Left renal pelvis (tissue), 4 donors: ENCODE measurements at places on chromosomes 6 and 20. TPM values are rescaled to one million over a fixed set of nuclear protein-coding genes. Genes with fewer than 3 reads are reported as not detected.
A peak's percentile ranks its signal among the peaks of the same experiment; 100 is the strongest.

GRCh38 chr6:110795271-110795670 is 20.0 kb downstream of the CDK19 start:
- DNase-seq, result no peak

- DNase-seq, result no peak
Measured at GRCh38 chr6:31267651-31268368, 4.1 kb downstream of the HLA-C start.

Gene ULBP2
- polyA plus RNA-seq, result 0.59 TPM

GRCh38 chr6:63975699-63976098 is 340.1 kb downstream of the PHF3 start:
- DNase-seq, result no peak

DNA sequence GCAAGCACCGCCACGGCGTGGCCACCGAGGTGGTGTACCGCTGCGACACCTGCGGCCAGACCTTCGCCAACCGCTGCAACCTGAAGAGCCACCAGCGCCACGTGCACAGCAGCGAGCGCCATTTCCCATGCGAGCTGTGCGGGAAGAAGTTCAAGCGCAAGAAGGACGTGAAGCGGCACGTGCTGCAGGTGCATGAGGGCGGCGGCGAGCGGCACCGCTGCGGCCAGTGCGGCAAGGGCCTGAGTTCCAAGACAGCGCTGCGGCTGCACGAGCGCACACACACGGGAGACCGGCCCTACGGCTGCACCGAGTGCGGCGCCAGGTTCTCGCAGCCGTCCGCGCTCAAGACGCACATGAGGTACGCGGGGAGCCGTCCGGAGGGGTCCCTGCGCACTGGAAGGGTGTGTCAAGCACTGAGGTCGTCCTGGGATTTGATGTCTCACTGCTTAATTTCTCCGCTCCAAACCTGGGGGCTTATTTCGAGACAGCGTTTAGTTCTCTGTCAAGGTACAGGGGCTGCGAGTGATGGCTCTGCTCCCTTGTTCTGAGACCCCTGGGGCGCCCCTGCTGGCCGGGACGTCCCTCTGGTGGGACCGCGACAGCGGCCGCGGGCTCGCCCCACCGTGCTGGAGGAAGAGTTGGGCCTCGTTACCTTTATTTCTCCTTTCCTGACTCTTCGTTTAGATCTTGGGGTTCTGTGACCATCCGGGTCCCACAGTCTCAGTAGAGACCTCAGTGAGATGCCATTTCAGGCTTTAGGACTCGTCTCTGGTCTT is 3.6 kb downstream of the GZF1 start:
- DNase-seq, result no peak

DNA sequence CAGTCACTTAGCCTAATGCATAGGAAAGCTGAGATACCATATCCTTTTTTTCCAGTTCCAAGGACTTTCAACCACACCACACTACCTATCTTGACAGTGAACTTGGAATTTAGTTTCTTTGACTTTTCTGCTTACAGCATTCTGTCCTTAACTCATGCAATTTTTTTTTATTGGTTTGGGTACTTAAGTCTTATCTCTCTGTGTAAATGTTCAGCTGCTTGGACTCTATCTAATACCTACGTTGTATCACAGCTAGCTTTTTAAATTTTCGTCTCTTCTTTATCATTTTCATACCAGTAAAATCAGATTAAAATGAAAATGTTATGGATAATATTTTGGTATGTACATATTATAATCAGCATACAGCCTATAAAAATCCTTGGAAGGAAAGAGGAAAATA is 106.9 kb upstream of the ADGRF1 start:
- DNase-seq, result no peak

GRCh38 chr6:106555767-106556166 is 73.5 kb downstream of the RTN4IP1 start:
- no peak for DNase-seq

Gene ISM1
- 4.5 TPM for polyA plus RNA-seq

Gene MUC21
- not detected for polyA plus RNA-seq

DNA sequence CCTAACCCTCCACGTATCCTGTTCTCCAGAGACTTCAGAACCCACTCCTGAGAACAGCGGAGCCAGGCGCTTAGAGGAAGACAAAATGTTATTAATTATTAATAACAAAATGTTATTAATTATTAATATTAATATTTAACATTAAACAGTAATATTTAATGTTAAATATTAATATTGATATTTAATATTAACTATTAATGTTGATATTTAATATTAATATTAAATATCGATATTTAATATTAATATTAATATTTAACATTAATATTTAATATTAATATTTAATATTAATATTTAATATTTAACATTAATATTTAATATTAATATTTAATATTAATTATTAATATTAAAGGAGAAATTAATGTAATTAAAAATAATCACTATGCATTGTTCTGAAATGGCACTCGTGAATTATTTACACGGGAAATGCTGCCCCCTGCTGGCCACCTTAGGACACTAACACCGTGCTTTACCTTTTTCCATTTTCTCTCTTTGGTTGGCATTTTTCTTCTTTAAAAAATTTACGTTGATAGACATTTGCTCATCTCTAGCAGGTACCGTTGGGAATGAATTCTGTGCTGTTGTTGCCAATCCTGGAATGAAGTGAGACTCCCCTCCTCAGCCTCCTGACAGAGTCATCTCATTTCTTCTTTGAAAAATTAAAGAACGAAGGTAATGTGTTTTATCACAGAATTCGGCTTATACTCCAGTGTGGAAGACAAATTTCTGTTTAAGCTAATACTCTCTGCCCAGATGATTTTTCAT is 7.5 kb upstream of the GGTLC1 start:
- peak; percentile 35 for DNase-seq

Gene TCP11
- polyA plus RNA-seq, result 1.6 TPM

Gene TFAP2C
- 0.12 TPM for polyA plus RNA-seq

Gene CRIP3
- polyA plus RNA-seq, result 3.8 TPM

DNA sequence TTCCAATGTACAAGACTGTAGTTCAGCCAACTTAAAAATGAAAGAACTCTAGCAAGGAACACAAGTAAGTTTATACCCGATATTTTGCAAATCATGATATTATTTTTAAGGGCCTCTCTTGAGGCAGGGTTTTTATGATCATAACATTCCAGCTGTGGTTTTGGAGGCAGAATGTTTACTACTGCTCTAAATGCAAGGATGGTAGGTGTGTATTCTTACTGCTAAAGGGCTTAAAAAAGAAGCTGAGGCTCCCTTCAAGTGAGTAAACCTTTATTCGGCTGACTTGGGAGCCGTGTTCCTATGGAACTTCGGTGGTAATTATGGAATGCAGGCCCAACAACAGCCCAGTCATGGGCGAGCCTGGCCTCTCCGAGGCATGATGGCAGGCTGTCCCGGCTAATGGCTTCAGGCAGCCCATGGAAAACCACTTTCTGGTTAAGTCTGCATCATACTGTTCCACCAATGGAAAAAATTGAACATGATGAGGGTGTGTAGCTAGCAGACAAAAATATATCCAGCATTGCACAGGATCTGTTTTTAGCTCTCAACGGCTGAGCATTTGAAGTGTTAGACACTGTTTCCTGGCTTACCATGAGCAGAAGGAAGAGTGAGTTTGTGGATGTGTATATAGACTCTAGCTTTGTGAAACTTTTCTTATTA is 111.5 kb downstream of the TIAM2 start:
- no peak for DNase-seq
